ENCODE measurements at places on chromosomes 11 and 22. TPM values are rescaled to one million over a fixed set of nuclear protein-coding genes. Genes with fewer than 3 reads are reported as not detected.

Gene SCN2B
- total RNA-seq, result 0.06 TPM

Gene DDTL
- total RNA-seq, result 2.6 TPM

Gene RHOD
- 18.3 TPM for total RNA-seq

Gene TPBGL
- total RNA-seq, result 0.15 TPM

Gene ANGPTL5
- total RNA-seq, result not detected

Gene NAV2
- total RNA-seq, result 15.5 TPM

Gene OR51B5
- not detected for total RNA-seq

Gene SCGB1A1
- 4.3 TPM for total RNA-seq

Gene ZNF202
- 6.7 TPM for total RNA-seq

Gene APOA4
- total RNA-seq, result not detected

Gene MMP1
- 0.34 TPM for total RNA-seq

Gene LRRC74B
- not detected for total RNA-seq

Gene NXPE2
- total RNA-seq, result not detected

Gene TRIM6
- total RNA-seq, result 0.76 TPM

Gene MISFA
- total RNA-seq, result 0.93 TPM

Gene GRAMD4
- 16.6 TPM for total RNA-seq

Gene FIBP
- 19.1 TPM for total RNA-seq

Gene TEF
- total RNA-seq, result 19.6 TPM

Gene MMP27
- not detected for total RNA-seq

All from pancreas (tissue), 10 donors.